ENCODE measurements at places on chromosomes 6 and 20.

- DNase-seq = no peak
Observed at GRCh38 chr6:154602296-154602695, 91.8 kb upstream of the CNKSR3 start.

DNA sequence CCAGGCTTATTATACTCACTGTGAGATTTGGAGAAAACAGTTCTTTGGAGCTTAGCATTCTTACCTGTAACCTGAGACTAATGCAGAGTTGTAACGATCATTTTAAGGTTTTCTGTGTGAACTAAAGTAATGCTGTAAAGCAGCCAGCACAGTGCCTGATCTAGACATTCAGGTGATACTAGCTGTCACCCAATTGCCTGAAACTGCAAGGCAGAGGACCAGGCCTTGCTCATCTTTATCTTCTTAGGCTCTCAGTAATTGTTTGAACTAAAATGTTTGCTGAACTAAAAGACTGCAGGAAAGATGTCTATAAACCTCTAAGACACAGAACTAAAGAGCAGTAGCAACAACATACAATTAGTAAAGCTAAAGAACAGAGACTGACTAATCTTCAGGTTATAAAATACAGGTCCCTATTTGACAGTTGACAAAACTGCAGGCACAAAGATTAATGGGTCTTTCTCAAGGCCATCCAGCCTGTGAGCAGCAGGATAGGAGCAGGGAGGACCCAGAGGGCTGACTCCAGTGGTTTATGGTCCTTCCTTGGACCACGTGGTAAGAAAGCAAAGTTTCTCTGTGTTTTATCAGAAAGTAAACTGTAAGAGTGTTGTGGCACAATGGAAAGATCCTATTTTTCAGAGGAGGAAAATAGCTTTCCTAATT is 31.4 kb downstream of the SMLR1 start:
- no peak for DNase-seq

GRCh38 chr6:158926414-158926813 is 73.6 kb downstream of the RSPH3 start:
- DNase-seq = no peak

GRCh38 chr6:164579035-164579434 is 730.4 kb downstream of the C6orf118 start:
- DNase-seq = no peak

- no peak for DNase-seq
Observed at GRCh38 chr20:23541330-23541729, 27.0 kb downstream of the CST9L start.

DNA sequence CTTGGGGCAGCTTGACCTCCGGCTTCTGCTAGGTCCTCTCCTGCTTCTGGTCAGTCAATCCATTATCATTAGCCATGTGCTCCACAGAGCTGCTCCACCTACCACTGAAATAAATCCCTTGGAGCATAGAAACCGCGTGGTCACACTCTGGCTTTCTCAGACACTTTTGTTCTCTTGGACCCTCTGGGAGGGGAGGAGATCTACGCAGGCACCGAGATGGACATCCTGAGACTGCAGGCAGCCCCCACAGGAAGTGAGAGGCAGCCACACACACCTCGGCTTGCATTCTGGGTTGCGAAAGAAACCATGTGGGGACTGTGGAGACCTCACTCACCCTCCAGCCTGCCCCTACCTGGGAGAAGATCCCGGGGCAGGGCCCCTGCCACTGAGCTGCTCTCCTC is 79.5 kb downstream of the FYN start:
- peak; percentile 70 for DNase-seq

GRCh38 chr20:36310215-36310981 is 4.3 kb downstream of the DLGAP4 start:
- DNase-seq = no peak

DNA sequence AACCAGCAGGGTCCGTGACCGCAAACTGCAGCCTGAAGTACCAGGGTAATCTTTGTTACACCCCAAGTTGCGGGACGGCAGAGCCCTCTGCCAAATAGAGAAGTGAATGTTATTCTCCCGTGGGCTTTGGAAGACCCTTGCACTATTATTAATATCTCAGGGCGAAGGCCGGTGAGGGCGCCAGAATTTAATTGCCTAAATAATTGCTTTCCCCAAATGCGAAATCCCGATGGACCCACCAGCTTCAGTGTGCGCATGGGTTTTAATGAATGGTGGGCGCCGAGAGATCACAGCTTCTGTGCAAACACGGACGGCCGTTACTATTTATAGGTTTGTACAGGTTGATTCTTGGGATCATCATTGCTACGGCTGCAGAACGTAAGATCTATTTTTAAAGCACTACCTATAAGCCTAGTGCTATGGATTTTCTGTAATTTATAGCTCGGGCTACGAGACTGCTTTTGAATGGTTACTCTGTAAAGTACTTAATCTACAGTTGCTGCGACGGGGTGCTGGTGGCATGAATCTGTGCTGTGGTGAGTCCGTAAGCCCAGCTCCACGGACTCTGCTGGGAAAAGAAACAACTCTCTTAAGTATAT is 15.2 kb upstream of the PHACTR3 start:
- no peak for DNase-seq

GRCh38 chr20:53844259-53844658 is 226.1 kb downstream of the BCAS1 start:
- no peak for DNase-seq

DNA sequence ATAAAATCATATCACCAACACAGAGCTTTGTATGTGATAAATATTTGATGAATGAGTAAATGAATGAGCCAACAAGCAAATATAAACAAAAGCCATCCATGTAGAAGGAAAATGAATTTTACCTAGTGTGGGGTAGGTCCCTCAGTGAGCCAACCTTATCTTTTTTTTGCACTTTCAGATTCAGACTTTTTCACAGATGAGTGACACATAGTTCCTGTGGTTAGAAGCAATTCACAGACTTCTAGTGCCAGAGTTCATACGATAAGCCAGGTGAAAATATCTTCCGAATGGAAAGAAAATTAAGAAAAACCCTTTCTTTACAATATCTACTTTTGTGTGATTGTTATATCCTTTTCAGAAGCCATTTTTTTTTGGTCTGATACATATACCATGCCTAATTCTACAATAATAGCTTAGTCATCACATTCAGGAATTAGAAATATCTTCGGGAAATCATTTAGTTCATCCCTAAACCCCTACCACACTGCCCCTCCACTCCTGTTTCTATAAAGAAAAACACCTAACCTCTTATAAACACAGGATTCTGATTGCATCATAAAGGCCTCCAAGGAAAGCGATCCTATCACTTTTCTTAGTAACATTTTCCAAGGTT is 82.7 kb upstream of the CNR1 start:
- no peak for DNase-seq

GRCh38 chr6:103672169-103672568 is 1187.5 kb downstream of the HACE1 start:
- DNase-seq = no peak

GRCh38 chr20:54231036-54231435 is 23.1 kb downstream of the PFDN4 start:
- DNase-seq = no peak

- DNase-seq = no peak
Observed at GRCh38 chr6:112206110-112206458, 48.3 kb downstream of the LAMA4 start.

DNA sequence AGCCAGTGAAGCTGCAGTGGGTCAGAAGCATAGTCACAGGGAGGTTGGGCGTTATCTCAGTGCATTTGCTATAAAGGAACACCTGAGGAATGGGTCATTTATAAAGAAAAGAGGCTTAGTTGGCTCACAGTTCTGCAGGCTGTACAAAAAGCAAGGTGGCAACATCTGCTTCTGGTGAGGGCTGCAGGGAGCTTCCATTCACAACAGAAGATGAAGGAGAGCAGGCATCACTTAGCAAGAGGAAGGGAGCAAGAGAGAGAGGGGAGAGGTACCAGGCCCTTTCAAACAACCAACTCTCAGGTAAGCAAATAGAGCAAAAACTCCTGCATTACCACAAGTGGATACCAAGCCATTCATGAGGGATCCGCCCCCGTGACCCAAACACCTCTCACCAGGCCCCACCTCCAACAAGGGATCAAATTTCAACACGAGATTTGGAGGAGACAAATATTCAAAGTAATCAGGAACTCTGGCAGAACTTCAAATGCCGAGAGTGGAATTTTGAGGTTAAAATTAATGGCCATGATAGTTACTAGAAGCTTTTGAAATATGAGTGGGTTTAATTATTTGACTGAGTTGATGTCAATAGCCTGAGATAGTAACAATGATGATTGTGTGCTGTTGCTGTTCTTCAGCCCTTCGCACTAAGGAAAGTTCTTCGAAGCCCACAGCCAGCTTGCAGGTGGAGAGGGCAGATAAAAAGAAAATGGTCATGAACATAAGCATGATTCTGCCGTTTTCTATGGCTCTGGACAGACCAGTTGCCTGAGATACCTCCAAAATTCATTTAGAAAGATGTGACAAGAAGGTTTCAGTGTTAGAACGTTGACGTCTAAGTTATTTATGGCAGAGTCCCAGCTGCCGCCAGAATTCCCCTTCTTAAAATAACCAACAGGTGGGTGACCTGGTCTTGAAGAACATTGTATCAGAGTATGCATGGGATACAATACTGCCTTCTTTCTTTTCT is 55.3 kb upstream of the ADTRP start:
- DNase-seq = no peak

DNA sequence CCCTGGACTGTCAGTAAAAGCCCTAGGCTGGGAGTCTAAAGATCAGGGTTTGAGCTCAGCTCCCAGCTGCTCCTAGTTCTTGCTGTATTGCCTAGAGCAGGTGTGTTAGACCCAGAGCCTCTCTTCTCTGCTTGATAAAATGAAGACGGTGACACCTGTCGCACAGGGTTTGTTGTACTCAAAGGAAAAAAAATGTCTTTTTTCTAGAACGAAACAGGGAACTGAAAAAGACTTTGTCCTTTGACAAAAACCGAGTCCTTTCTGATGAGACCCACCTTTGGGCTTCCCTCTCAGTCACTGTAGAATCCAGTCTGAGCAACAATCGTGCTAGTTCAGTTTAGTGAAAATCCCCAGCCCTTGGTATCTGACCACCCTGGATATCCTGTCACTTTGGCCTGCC is 102.1 kb upstream of the LAMP5 start:
- DNase-seq = no peak

DNA sequence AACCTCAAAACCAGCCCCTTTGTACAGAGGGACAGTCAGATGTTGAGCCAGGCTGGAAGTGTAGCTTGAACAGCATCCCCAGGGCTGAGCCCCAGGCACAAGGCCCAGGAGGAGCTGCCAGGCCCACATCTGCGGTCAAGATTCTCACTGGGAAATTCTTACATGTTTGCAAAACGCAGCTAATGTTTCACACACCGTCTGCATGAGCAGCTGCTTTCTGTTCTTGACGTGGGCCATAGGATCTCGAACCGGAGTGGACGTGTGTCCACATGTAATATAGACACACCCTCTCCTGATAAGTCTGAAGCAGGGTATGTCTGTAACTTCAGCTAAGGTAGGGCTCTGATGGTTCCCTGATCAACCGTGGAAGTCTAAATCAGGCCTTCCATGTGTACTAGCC is 41.3 kb upstream of the TRAF3IP2 start:
- no peak for DNase-seq
